ENCODE measurements at places on chromosomes 7 and 10.

GRCh38 chr10:84314275-84314674 is 14.1 kb upstream of the CCSER2 start:
- no peak for DNase-seq

GRCh38 chr10:61733358-61733940 is 70.7 kb downstream of the CABCOCO1 start:
- no peak for DNase-seq

DNA sequence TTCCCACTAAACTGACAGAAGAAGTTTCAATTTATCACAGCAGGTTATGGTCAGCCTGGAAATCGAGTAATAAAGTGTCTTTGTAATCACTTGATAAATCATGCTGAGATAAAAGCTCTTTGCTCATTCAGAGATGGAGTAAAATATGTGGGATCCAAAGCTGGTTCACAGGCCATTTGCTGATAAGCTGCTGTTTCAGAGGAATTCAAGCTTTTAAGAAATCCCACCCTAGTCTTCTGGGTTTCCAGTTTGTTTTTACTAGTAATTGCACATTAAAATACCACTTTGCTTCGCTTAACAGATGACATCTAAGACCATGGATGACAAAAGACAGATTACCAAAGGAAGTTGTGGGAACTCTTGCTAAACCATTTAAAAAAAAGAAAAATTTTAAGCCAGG is 37.4 kb upstream of the CDK6 start:
- no peak for DNase-seq

DNA sequence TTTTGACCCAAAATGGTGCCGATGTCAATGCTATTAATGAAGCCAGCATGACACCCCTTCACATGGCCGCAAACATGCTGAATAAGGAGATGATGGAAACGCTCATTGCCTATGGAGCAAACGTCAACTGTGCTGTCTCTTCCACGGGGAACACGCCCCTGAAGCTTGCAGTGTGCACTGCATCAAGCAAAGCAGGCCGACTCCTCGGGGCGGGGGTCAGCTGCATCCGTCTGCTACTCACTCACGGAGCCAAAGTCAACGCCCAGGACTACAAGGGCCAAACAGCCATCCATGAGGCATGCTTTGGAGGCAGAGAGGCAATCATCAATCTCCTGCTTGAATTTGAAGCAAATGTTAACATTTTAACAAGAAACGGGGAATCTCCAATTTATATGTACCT is 4.5 kb downstream of the ANKRD61 start:
- DNase-seq, result no peak

- DNase-seq, result no peak
These were observed 15.2 kb downstream of the MDH2 start for GRCh38 chr7:76063114-76063513.

DNA sequence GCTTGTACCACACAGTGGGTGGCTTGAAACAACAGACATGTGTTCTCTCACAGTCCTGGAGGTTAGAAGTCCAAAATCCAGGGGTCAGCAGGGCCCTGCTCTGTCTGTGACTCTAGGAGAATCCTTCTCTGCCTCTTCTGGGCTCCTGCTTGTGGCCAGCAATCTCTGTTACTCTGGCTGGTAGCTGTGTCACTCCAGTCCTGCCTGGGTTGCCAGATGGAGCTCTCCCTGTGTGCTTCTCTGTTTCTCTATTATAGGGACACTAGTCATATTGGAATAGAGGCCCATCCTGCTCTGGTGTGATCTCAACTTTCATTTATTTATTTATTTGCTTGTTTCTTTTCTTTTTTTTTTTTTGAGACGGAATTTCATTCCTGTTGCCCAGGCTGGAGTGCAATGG is 276.6 kb upstream of the GALNT17 start:
- no peak for DNase-seq

GRCh38 chr10:3928078-3928477 is 143.1 kb upstream of the KLF6 start:
- no peak for DNase-seq

GRCh38 chr10:22476601-22477321 is 131.5 kb downstream of the SPAG6 start:
- no peak for DNase-seq

- DNase-seq, result no peak
These were observed 23.8 kb upstream of the STARD3NL start for GRCh38 chr7:38154278-38154677.

DNA sequence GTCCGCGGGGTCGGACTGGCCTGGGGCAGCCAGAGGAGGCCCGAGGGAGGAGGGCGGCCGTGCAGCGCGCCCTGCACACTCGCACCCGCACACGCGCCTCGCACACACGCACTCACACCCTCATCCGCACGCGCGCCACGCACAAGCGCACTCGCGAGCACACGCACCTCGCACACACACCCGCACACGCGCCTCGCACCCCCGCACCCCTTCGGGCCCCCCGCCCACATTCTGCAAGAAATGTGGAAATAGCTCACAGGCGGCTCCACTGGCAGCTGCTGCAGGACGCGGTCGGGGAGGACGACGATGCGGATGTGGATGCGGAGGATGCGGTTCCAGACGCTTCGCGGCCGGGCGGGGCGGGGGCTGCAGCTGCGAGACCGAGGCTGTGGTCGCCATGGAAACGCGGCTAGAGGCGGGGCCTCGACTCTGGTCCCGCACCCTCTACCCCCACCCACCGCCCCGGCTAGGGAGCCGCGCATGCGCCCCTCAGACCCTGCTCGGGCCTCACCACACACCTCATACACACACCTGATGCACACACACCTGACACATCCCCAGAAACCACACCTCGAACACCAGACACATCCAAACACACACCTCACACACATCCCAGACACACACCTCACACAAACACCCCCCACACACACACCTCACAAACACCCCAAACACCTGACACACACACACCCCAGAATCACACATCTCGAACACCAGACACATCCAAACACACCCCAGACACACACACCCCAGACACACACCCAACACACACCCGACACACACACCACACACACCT is at the start of gene CALY:
Gene CALY (minus strand): TSS at position 320 of the 793 bp plus-strand sequence. CDS start 7,907 bp downstream, outside the sequence.
- peak; percentile 66 for DNase-seq

DNA sequence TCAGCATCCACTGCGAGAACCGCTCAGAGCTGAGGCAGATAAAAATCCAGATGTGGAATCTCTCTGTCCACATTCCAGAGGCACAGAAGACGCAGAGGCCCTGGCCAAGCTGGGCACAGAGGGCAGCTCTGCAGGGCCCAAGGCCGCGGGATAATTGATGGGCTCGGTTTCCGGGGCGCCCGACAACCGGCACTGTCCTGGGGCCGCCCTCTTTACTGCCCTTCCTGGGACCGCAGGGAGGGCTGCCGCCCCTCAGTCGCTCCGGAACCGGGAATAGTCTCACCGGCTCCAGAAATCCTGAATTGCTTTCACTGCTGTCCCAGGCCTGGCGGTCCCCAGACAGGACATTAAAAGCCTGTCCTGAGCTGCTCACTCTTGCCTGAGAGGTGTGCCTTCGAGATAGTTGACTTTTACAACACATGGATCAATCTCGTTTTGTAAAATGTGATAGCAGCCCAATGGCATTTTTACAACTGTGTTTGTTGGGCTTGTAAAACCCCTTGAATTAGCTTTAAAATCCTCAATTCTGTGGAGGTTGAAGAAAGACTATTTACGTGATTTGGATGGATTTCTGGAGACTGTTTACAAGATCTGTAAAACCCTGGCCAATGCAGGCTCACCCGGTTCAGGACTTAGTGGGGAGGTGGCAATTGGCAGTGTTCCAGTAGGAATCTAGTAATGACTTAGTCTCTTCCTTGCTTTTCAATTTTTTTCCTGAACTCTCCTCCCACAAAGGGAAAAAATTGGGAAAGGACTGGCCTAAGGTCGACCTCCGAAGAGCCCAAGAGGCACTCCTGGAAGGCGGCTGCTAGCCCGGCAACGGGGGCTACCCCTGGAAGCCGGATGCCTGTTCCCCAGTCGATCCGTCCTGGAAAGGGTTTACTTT is 1.4 kb upstream of the HOXA6 start:
- DNase-seq, result no peak

DNA sequence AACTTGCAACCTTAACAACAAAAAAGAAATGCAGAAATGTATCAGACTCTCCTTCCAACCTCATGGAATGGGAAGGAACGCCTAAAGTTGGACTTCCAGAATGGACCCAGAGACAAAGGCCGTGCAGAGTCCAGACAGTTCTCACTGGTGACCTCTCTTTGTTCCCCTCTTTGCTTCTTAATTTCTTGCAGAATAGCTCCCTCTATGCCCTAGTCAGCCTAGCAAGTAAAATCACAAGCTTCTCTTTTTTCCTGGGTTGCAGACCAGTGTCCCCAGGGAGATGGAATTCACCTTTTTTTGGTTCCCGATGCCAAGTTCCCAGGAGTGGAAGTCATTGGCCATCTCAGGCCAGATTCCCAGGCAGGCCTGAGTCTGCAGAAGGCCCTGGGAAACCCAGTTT is 278.0 kb downstream of the CCSER2 start:
- DNase-seq, result no peak

- no peak for DNase-seq
These were observed 201.9 kb downstream of the MYOF start for GRCh38 chr10:93280121-93280698.

DNA sequence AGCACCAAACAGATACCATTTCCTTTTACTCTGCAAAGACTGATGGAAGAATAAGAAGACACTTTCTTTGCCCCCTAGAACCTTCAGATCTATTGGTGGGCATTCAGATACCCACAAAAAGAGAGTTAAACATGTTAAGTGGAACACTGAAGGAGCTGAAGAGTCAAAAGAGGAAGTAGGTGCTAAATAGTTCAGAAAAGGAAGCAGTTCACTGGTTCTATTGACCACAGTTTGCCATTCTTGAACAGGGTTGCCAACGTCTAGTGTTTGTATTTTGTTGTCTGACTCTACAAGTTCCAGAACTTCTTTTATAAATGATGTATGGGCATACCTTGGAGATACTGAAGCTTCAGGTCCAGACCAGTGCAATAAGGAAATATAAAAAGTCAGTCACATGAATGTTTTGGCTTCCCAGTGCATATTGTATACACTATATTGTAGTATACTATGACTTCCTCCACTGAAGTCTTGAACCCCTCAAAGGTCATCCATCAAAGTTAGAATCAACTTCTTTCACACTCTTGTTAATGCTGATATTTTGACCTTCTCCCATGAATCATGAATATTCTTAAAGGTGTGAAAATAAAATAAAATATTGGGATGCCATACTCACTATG is 47.5 kb upstream of the AGR3 start:
- no peak for DNase-seq

- DNase-seq, result no peak
These were observed 15.8 kb downstream of the PLEKHA1 start for GRCh38 chr10:122390271-122390670.

GRCh38 chr7:37150856-37151255 is 297.8 kb downstream of the ELMO1 start:
- no peak for DNase-seq

GRCh38 chr7:14191686-14192098 is 202.2 kb upstream of the ETV1 start:
- DNase-seq, result no peak

- DNase-seq, result no peak
These were observed 100.8 kb downstream of the MLLT10 start for GRCh38 chr10:21634599-21635365.

GRCh38 chr10:120989279-120989678 is 138.1 kb downstream of the WDR11 start:
- DNase-seq, result no peak

GRCh38 chr10:48526011-48526821 is 78.7 kb downstream of the ARHGAP22 start:
- no peak for DNase-seq

- no peak for DNase-seq
These were observed 6.6 kb upstream of the TMEM184A start for GRCh38 chr7:1562597-1563051.

- peak; percentile 23 for DNase-seq
These were observed 43.1 kb upstream of the GATAD1 start for GRCh38 chr7:92404170-92404614.

DNA sequence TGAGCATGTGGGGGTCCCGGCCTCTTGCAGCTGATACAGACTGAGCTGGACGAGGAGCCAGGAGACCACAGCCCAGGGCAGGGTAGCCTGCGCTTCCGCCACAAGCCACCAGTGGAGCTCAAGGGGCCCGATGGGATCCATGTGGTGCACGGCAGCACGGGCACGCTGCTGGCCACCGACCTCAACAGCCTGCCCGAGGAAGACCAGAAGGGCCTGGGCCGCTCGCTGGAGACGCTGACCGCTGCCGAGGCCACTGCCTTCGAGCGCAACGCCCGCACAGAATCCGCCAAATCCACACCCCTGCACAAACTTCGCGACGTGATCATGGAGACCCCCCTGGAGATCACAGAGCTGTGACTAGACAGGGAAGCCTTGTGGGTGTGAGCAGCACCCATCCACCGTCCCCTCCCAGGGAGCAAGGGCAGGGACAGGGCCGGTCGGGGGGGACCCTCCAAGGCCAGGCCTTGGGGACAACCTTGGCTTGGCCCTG is 36.1 kb downstream of the PSAP start:
- no peak for DNase-seq

GRCh38 chr7:50863053-50863452 is 80.4 kb upstream of the GRB10 start:
- no peak for DNase-seq

GRCh38 chr10:29811751-29812427 is 177.1 kb upstream of the SVIL start:
- DNase-seq, result no peak

- no peak for DNase-seq
These were observed 60.5 kb downstream of the YKT6 start for GRCh38 chr7:44261240-44261639.

DNA sequence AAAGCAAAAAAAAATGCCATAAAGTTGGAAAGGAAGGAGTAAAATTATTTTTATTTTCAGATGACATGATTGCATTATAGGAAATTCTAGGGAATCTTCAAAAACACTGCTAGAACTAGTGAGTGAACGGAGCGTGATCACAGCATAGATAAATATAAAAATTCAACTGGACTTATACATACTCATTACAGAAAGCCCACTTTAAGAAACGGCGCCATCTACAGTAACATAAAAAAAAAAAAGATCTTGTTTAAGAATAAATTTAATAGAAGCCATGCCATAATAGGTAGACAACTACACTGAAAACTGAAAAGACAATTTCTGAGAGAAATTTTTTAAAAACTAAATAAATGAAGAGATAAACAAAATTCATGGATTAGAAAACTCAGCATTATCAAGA is 623.1 kb upstream of the MGMT start:
- no peak for DNase-seq

- no peak for DNase-seq
These were observed 314.9 kb upstream of the NPVF start for GRCh38 chr7:25543210-25543609.
